ENCODE measurements at places on chromosomes 13 and 19.

GRCh38 chr13:100790405-100790804, 115.8 kb upstream of the TMTC4 start:
- DNase-seq: no peak

GRCh38 chr19:55285229-55285890, 1.6 kb downstream of the BRSK1 start:
- DNase-seq: no peak

GRCh38 chr19:3249408-3249807, 24.9 kb downstream of the CELF5 start:
- no peak for DNase-seq

GRCh38 chr19:17107546-17108452, 32.2 kb downstream of the MYO9B start:
- peak; percentile 31 for DNase-seq

- no peak for DNase-seq
Measured at GRCh38 chr13:111597191-111597611, 276.8 kb downstream of the TEX29 start.

GRCh38 chr19:53034054-53034453, 10.5 kb upstream of the ERVV-2 start:
- no peak for DNase-seq

GRCh38 chr13:24307211-24308067, 1.9 kb upstream of the C1QTNF9 start:
- no peak for DNase-seq

GRCh38 chr19:49555600-49556411, 24.6 kb downstream of the NOSIP start:
- DNase-seq: no peak

- no peak for DNase-seq
Measured at GRCh38 chr19:19672816-19673215, 4.2 kb downstream of the ZNF101 start.

DNA sequence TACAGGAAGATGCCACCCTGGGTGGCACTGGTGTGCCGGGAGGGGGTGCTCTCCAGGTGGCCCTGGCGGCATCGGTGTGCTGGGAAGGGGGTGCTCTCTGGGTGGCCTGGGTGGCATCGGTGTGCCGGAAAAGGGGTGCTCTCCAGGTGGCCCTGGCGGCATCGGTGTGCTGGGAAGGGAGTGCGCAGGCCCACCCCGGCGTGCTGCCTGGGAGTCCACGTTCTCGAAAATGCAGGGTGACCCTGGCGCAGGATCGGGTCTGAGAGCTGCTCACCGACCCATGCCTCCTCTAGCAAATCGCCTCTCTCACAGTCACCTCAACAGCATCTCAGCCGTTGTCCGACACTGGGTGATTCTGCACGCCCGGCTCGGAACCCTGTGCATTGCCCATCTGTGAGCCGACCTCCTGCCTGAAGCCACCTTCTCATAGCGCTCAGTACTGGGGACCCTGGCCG, 36.4 kb downstream of the RASA3 start:
- no peak for DNase-seq

DNA sequence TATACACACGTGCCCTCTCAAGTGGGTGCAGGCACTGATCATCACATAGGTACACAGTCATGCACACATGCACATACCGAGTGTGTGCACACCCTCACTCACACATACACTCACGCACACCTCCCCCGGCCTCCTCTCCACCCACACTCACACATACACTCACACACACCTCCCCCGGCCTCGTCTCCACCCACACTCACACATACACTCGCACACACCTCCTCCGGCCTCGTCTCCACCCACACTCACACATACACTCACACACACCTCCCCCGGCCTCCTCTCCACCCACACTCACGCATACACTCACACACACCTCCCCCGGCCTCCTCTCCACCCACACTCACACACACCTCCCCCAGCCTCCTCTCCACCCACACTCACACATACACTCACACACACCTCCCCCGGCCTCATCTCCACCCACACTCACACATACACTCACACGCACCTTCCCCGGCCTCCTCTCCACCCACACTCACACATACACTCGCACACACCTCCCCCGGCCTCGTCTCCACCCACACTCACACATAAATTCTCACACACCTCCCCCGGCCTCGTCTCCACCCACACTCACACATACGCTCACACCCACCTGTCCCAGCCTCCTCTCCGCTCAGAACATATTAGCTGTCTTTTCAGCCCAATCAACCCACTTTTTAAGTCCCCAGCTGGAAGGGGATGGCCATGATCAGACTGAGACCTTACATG, 105.2 kb upstream of the VSTM2B start:
- DNase-seq: no peak

DNA sequence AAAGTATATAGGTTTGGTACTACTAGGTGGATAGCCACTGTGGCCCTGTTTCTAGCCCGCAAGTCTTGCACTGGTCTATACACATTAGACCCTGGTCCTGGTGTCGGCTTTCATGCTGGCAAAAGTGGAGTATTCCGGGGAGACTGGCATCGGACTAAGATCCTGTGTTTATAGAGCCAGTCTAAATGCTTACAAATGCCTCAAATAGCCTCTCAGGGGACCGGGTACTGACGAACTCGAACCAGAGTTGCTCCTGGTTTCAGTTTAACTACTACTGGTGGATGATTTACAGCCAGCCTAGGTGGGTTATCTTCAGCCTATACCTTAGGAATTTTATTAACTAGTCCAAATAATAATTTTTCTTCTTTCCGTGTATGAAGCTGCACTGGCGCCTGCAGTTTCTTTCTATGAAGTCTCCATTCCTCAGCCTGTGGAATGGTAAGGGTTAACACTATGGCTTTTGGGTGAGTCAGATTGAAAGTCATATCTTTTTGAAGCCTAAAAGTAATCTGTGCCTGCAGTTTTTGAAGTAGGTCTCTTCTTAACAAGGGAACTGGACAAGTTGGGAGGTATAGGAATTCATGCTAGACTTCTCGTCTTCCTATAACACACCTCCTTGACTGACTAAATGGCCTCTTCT, 51.3 kb downstream of the OR10H4 start:
- no peak for DNase-seq

DNA sequence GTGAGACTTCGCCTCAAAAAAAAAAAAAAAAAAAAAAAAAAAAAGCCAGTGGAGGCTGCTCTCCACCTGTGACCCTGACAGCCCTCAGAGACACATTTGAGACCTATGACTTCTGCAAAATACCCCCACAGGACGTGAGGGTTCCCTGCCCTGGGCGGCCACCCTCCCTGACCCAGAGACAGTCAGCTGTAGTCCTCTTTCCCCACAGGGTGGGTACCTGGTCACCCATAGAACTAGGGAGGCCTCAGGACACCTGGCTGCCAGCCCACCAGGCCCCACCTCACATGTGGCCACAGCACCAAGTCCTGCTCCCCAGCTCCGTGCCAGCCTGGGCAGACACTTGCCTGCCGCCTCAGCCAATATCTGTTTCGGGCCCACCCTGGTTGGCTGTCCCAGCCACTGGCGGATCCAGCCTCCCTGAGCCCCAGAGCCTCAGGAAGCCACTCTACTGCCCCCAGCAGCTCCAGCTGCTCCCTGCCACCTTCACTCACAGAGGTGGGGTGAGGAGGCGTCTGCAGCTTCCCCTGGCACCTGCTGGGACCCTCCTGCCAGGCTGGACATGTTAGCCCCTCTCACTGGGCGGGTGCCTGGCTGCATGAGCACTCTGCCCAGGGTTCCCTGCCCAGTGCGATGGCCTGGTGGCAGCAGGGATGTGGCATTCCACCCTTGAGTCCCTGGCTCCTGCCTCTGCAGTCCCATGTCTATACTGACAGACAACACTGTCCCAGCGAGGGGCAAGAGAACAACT, 6.9 kb downstream of the MKNK2 start:
- DNase-seq: no peak

DNA sequence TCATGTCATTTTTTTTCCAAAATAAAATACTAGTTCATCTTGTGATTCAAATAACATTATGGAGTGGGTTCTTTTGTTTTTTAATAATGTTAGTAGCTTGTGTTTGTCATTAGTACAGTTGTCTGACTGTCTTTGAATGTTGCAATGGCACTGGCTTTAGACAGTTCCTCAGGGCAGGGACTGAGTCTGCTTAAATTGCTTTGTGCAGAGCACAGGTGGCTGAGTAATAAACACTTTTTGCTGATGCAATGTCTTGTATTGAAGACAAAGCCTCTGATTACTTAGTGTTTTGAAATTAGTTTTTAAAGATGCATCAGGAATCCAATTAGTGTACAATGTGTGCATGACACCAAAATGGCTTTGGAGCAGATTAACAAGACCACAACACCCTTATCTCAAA, 88.7 kb upstream of the PCDH9 start:
- no peak for DNase-seq

Data from renal pelvis (tissue), 12 donors.